T-helper 9 cell (primary cell): ENCODE measurements at places on chromosomes 5 and 9.

DNA sequence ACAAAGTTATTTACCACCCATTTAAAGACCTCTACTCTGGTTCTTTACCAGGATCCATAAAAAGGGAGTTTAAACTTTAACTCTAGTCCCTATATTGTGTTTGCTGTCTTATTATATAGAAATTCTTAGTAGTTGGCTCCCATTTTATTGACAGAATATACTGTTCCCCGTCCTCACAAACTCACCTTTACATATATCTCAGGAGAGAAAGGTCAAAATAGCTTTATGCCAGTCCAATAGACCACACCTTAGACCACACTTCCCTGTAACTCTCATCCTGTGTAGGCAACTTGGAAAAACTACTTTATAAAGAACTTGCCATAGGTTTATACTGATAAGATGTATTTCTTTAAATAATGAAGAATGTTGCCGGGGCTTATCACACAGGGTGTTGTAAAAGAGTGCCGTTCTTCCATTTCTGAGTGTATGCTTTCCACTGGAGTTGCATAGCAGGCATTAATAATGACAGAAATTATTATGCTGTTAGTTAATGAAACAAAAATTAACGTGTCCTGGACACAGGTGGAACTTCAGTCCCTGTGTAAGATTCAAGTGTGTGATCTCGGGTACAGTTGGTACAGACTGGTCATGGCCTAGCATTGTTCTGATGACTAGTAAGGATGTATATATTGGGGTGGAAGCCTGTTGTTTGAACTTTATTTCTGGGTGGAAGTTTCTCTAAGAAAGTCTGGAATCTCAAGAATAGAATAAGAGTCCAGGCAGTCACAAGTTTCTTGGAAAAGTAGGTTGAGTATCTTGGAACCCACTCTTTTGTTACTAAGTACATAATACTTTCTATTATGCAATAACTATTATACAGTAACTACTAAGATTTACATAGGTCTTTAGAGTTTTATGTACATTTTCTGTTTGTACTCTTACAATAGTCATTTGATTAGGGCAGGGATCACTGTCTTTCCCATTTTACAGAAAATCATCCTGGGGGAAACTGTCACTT is 33.0 kb upstream of the SPINK14 start:
- no peak for DNase-seq

- no peak for DNase-seq
These were observed 442.5 kb downstream of the BNC2 start for GRCh38 chr9:16427873-16428427.

GRCh38 chr9:99431103-99431502 is 209.0 kb downstream of the SEC61B start:
- no peak for DNase-seq

DNA sequence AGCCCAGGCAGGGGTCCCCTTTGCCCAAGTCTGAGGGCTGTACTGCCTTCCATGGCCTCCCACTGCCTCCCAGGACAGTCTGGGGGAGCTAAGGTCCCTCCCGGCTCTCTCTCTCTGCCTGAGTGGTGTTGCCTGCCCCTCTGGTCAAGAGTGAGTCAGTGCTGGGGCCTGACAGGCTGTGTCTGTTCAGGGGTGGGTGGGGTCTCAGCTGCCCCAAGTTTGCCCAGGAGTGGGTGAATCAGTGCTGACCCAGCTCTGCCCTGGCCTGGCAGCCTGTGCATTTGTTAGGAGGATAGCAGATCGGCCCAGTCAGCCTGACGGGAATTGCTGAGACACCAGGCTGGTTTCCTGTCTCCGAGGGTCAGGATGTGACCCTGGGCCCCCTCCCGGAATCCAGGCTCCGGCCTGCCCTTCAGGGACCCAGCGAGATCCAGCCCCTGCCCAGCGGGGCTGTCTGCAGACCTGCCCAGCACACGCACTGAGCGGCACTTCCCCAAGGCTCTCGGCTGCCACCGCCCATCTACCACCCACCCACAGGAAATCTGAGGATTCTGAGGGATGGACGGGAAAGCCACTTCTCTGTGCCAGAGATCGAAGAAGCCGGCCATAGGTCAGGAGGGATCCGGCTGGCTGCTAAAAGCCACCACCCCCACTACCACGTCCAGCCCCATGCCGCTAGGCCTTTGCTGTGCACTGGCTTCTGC is 15.9 kb downstream of the ENG start:
- DNase-seq = no peak

DNA sequence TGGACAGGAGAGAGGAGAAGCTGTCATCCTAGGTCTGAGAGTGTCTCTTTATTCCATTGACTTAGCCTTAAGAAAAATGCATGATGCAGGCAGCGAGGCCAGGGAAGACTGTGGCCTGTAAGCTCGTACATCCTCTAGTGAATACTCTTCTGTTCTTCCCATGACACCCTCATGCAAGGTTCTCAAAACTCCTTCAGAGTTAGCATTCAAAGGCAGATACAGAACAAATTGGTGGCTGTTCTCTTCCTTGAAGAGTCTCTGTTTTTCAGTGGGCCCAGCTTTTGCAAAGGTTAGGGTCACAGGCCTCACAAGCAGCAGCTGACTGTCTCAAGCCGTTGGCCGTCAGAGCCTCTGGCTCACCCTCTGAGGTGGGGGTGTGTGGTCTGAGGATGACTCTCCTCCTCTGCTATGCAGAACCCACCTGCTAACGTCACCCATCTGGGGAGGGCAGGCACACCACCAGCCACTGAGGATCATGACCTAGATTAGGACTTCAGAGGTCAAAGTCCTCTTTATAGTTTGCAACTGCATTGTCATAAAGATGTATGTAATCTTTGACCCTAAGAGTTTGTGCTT is 15.1 kb downstream of the ADCY2 start:
- no peak for DNase-seq

- no peak for DNase-seq
These were observed 34.2 kb downstream of the LYRM7 start for GRCh38 chr5:131204964-131205363.

DNA sequence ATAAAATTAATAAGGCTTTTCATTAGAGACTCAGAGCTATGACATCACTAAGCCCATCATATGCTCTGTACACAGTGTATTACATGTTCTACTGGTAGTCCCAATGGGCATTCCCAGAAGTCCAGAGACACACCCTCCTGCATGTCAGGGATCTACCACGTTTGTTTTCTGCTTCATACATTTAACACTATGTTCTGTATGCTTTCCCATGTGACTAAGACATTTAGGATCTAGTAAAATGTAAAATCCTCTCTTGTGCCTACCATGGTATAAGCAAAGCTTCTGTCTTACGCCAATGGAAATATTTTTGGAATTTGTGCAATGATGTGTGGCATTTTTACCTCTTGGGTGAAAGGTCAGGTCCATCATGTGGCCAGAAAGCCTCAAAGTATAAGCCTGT is 192.4 kb downstream of the ADAMTSL1 start:
- no peak for DNase-seq

- no peak for DNase-seq
These were observed 461.1 kb upstream of the DAP start for GRCh38 chr5:11222169-11222568.

GRCh38 chr5:151178777-151179488 is 21.4 kb upstream of the ANXA6 start:
- no peak for DNase-seq

GRCh38 chr5:156380848-156381247 is 53.9 kb downstream of the SGCD start:
- no peak for DNase-seq

GRCh38 chr5:157328277-157328912 is 62.5 kb downstream of the CYFIP2 start:
- DNase-seq = peak; percentile 28

GRCh38 chr5:166977911-166978422 is 1313.5 kb upstream of the WWC1 start:
- DNase-seq = no peak

DNA sequence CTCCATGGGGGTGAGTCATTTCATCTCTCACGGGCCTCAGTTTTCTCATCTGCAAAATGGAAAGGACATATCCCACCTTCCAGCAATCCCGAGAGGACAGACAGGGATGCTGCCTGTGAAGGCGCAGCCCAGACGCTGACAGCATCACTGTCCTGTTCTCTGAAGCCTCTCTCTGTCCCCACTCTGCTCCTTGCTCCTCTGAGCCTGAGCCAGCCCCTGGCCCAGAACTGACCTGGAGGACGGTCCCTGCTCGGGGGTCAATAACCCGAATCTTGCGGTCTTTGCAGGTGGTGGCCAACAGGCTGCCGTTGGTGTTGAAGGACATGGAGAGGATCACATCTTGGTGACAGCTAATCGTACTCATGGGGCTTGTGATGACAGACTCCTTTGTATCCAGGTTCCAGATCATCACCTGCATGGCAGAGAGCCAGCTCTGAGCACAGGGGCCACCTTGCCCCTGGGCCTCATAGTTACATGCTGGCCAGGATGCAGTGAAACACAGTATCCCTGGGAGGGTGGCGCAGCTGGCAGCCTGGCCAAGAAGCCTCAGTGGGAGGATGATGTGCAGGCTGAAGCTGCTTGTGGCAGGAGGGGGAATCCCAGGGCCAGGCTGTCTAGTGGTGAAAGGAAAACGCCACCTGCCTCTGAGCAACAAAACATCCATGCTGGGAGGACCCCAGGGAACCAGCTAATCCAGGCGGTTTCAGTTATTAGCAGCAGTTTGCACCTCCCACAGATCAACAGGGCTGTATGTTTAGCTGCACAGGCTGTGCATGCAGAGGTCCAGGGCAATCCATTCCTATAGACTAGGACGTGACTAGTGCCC is 14.0 kb upstream of the TRIM14 start:
- no peak for DNase-seq

DNA sequence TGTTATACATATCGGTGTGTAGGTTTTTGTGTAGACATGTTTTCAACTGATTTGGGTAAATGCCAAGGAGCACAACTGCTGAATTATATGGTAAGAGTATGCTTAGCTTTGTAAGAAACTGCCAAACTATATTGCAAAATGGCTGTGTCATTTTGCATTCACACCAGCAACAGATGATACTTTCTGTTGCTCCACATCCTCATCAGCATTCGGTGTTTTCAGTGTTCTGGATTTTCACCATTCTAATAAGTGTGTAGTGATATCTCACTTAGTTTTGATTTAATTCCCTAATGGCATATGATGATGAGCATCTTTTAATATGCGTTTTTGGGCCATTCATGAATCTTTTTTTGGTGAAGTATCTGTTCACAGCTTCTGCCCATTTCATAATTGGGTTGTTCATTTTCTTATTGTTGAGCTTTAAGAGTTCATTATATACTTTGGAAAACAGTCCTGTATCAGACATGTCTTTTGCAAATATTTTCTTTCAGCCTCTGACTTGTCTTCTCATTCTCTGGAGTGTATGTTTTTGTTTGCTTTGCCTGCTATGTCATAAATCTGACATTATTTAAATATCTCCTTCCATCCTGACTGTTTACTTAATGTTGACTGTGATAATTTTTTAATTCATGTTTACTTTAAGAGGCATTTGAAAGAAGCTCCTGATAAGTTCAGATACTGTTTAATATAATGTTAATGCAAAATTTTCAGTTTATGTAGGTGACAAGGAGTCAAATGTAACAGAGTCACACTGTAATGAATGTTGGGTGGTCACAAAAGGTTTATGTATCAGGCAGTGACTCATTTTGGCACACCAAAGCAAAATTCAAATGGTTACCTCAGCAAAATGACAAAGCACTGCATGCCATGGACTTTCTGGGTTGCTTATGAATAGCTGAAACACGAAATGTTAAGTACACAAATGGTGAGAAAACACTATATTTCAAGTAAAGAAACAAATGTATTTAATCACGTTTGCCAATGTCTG is 181.1 kb upstream of the DAB2 start:
- no peak for DNase-seq

DNA sequence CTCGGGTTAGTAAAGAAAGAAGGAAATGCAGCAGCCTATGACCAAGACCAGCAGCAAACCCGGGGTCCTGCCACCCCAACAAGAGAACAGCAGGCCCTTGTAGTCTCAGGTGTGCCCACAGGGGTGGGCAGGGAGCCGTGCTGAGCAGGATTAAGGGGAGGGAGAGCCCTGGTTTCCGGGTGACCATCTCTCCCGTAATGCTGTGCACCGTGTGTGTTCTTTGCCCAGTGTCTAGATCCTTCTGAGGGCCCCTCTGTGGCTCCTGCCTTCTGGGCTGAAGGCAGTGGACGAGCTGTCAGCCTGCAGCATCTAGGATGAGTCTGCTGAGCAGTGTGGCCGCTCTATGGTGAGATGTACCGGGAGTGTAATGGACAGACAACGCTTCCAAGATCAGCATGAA is 12.7 kb upstream of the PLEKHG4B start:
- no peak for DNase-seq

DNA sequence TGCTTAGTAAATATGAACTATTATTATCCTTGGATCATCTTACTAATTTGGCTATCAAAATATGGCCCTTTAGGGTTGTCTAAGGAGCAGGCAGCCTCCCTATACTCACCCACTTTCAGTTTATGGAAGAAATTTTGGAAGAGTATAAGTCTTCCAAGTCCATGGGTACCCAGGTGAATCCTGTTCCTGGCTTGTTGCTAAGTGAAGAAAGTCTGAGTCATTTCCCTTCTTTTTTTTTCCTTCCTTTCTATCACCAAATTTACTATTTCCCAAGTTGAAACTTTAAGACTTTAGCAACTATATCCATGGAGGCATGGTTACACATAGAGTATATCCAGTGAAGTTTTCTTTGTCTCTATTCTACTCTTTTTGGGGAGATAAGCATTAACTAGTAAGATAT is 184.0 kb upstream of the ACTBL2 start:
- DNase-seq = no peak

DNA sequence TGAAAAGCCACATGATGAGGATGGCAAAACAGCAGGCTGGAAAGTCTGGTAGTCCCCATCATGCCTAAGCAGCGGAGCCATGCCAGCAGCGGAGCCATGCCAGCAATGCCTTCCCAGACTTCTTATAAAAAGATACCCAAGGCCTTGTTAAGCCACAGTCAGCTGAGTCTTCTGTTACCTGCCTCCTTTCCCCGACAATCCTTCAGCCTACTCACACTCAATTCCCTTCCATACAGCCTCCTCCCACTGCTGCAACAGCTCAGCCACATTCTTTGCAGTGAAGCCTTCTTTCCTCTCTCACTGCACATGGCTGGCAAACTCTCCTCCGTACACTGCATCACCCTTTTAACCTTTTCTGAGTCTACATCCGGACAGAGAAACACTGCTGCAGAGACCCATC is 114.9 kb downstream of the AUH start:
- no peak for DNase-seq

- DNase-seq = peak; percentile 48
These were observed 10.9 kb upstream of the GADD45G start for GRCh38 chr9:89593727-89594427.

GRCh38 chr9:105178076-105178475 is 66.4 kb upstream of the SLC44A1 start:
- DNase-seq = no peak

DNA sequence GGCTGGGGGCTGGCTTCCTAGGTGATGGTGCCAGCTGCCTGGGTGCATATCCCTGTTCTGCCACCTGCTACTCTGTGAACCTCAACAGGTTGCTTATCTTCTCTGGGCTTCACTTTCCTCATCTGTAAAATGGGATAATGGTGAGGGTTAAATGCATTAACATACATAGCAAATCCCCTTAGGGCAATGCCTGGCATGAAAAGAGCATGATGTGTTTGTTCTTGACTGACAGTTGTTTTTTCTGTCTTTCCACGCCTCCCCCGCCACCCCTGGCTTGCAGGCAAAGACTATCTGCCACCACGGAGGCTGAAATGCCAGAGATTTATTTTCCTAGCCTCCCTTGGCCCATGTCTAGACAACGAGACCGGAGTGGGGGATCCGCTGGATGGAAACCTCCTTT is 280.5 kb downstream of the NSG2 start:
- no peak for DNase-seq
